LHCN-M2 (cell line): ENCODE measurements at places on chromosomes 12 and 14. TPM values are rescaled to one million over a fixed set of nuclear protein-coding genes. Genes with fewer than 3 reads are reported as not detected.

ACOT4 gene
- total RNA-seq = 0.38 and 0.69 TPM in 2 replicates

MSRB3 gene
- 36.0 and 40.8 TPM in 2 replicates for total RNA-seq

RTL1 gene
- total RNA-seq = not detected in 2 replicates

DLGAP5 gene
- 91.2 and 97.3 TPM in 2 replicates for total RNA-seq

LRRC10 gene
- not detected in 2 replicates for total RNA-seq

TMEM132C gene
- not detected in 2 replicates for total RNA-seq

NINJ2 gene
- total RNA-seq = not detected in 2 replicates

LIN7A gene
- total RNA-seq = 0.57 and 1.3 TPM in 2 replicates

RHOF gene
- 1.8 and 2.5 TPM in 2 replicates for total RNA-seq

KLHDC1 gene
- total RNA-seq = 1.9 and 2.1 TPM in 2 replicates

- no peak for DNase-seq
Measured at GRCh38 chr12:56683-57346, 9.8 kb upstream of the IQSEC3 start.

DNA sequence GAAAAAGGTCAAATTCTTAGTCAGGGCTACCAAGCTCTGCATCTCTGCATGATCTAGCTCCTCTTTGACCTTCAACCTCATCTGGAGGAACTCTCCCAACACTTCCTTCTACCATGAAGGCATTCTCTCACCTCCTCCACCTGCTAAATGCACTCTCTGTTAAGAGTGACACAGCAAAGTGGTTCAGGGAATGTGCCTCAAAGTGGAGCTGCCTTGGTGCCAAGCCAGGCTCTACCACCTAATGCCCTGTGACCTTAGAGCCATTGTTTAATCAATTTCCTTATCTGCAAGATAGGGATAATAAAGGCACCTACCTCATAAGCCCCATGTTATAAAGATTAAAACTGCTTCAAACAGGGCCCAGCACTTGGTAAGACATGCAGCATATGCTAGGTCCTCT, 236.7 kb downstream of the ANO2 start:
- DNase-seq = no peak

DNA sequence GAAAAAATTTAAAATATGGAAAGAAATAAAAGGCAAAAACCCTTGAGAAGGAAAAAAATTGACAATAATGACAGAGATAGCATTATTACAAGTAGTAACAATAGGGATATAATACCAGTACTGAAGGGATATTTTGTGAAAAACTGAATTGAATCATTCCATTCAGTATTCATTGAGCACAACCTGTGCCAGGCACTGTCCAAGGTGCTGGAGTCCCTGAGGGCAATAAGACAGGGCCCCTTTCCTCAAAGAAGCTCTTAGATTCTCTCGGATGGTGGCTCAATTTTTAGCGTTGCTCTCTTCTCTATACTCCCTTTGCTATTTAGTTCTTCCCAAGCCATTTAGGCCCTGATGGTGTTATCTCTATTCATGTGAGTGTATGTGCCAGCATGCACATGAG, 34.3 kb upstream of the GAS2L3 start:
- peak; percentile 39 for DNase-seq

- no peak for DNase-seq
Measured at GRCh38 chr14:58625438-58625837, 12.3 kb upstream of the DACT1 start.

GRCh38 chr14:91636604-91637003, 95.3 kb downstream of the CATSPERB start:
- DNase-seq = peak; percentile 5

- no peak for DNase-seq
Measured at GRCh38 chr14:94175011-94175745, 1.1 kb downstream of the PPP4R4 start.

GRCh38 chr12:54009171-54010052, 627 bp downstream of the HOXC8 start:
- no peak for DNase-seq

DNA sequence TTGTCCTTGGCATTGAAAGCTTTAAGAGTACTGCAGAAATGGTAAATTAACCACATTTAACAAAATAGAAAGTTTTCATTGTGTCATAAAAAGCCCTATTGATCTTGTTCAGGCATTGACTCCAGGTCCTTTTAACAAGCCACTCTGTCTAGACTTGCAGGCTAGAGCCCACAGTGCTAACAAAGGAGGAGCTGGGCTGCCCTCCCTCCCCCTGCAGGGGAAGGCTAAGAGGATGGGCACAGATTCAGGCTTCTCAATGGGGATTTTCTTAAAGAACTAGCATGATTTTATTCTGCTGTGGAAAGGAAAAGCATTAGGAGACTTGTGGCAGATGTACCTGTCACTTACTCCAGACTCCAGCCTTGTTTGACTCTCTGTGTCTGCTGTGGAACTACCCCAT, 463.6 kb downstream of the NRXN3 start:
- DNase-seq = no peak

DNA sequence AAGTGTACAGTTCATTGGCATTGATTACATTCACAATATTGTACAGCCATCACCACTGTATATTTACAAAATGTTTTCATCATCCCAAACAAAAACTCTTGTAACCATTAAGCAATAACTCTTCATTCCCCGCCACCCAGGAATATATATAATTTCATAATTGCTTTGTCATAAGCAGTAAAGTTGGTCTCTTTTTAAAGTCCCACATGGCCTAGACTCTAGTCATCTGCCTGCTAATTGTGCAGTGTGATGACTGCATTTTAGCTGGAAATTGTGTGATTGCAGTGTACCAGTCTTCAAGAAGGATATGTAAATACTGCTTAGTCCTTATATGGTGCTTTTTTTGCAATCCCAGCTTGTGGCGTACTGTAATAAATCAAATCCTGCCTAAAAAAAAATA, 75.1 kb upstream of the ATP2A2 start:
- no peak for DNase-seq

DNA sequence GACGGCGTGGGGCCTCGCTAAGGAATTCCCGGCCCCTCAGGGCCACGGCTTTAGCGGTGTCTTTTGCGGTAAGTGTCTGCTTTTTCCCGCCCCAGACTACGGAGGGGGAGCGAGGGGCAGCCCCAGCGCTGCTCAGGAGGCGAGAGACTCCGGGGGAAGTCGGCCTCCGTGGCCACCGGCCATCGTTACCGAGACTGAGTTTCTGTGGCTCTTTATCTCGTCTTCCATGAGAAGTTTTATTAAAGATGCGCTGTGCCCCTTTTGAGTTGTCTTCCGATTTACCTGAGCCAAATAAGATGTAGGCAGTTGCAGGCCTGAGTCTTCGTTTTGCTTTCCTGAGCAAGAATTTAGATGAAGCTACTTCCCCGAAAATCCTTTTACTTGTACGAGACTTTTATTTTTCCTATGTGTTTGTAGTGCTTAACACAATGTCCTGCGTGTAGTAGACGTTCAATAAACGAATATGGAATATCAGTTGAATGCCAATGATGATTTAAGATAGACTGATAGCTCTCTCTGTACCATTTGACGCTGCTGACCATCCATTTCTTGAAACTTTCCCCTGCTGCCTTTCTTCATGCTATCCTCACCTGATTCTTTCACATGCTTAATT, 462 bp downstream of the SRP54 start:
- no peak for DNase-seq

GRCh38 chr14:89025561-89026236, 201.2 kb downstream of the TTC8 start:
- no peak for DNase-seq

DNA sequence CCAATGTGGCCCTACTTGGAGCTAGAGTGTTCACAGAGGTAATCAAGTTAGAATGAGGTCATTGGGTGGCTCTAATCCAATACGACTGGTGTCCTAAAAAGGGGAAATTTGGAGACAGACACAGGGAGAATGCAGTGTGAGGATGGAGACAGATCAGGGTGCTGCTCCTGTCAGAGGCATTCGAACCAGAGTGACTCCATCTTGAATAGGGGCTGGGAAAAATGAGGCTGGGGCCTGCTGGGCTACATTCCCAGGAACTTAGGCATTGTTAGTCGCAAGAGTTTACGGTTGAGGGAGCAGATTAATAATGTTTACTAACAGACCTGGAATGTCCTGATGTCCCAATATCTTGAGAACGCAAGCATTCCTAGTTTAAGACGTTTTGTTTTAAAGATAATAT, 20.2 kb downstream of the TNFAIP2 start:
- no peak for DNase-seq

DNA sequence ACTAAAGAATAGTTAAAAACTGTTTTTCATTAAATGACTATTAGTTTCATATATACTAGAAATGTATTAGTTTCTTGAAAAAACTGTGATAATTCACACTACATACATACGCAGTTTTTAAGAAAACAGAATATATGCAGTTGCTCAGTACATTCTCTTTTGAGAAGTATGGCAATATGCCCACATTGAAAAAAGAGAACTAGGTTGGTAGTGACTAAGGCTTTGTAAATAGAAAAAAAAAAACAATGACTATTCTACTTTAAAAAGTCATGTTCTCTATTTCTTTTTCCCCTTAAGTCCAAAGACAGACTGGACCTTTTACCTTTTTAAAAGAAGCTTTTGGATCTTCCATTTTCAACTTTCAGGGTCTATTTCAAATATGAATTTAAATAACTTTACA, 25.0 kb downstream of the SNX6 start:
- DNase-seq = peak; percentile 62

- DNase-seq = no peak
Measured at GRCh38 chr14:50082784-50083466, 33.4 kb downstream of the VCPKMT start.

DNA sequence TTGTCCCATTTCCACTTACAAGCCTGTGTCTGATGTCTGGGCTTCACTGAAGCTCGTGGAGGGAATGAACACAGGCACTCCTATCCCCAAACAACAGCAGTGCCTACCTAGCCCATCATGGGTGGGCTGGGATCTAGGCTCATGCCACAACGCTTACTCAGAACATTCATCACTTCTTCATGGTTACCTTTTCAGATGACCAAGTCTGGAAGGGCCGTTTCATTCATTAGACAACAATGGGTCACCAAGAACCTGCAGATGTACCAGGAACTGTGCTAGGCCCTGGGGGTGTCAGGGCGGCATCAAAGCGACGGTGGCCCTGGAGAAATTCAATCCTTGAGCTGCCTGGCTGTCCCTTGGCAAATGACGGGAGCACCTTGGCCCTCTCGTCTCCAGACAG, 64.9 kb upstream of the FZD10 start:
- no peak for DNase-seq

GRCh38 chr14:25026476-25027137, 23.3 kb downstream of the STXBP6 start:
- DNase-seq = no peak

- DNase-seq = peak; percentile 36
Measured at GRCh38 chr12:22333186-22333712, 1.3 kb downstream of the ST8SIA1 start.

DNA sequence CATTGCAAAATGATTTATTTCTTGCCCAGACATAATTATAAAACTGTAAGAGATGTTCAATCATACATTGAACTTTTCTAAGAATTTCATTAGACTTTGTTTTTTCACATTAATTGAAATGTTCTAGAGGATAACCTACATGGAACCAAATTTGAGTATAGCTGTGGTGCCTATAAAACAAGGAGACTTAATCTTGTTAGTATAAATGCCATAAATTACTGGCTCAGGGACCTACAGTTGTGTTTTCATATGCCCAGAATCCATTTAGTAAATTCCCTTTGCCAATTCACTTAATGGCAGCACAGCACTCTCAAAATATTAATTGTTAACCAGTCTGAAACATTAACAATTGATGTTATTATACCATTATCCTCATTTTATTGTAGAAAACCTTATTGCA, 488.5 kb downstream of the NELL2 start:
- no peak for DNase-seq
